ENCODE measurements at places on chromosomes 3 and 15. TPM values are rescaled to one million over a fixed set of nuclear protein-coding genes. Genes with fewer than 3 reads are reported as not detected.
A peak's percentile ranks its signal among the peaks of the same experiment; 100 is the strongest.

- no peak for DNase-seq
These were observed 23.6 kb downstream of the SIAH2 start for GRCh38 chr3:150739200-150739863.

GRCh38 chr15:35725353-35725752, 179.4 kb upstream of the DPH6 start:
- no peak for DNase-seq

- DNase-seq: no peak
These were observed 55.2 kb downstream of the RAB7A start for GRCh38 chr3:128781164-128781563.

Gene TRPM1
- 0.24 TPM for total RNA-seq

Gene NRG4
- 0.29 TPM for total RNA-seq

DNA sequence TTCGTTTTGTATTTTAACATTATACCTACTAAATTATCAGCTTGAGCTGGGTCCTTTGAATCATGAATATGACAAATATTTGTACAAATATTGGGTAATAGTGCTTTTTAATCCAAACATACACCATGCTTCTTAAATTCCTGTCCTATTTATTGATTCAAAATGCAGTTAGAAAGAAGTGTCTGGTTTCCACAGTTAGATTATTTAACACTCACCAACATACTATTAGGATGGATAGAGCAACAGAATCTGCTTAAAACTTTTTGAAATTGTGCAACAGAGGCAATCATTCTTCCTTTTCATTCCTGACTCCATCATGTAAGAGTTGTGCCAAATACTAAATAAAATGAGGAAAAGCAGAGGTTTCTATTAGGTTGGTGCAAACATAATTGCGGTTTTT, 281.2 kb downstream of the LSAMP start:
- DNase-seq: no peak

Gene HAPLN3
- total RNA-seq: 3.3 TPM

Gene CHAC1
- total RNA-seq: 3.3 TPM

Gene CNTN3
- 4.3 TPM for total RNA-seq

Gene CLDN16
- 0.15 TPM for total RNA-seq

Gene OR5K2
- total RNA-seq: not detected

- no peak for DNase-seq
These were observed 22.3 kb downstream of the CMTM7 start for GRCh38 chr3:32413845-32414521.

Gene GOLGA6L7
- total RNA-seq: not detected

DNA sequence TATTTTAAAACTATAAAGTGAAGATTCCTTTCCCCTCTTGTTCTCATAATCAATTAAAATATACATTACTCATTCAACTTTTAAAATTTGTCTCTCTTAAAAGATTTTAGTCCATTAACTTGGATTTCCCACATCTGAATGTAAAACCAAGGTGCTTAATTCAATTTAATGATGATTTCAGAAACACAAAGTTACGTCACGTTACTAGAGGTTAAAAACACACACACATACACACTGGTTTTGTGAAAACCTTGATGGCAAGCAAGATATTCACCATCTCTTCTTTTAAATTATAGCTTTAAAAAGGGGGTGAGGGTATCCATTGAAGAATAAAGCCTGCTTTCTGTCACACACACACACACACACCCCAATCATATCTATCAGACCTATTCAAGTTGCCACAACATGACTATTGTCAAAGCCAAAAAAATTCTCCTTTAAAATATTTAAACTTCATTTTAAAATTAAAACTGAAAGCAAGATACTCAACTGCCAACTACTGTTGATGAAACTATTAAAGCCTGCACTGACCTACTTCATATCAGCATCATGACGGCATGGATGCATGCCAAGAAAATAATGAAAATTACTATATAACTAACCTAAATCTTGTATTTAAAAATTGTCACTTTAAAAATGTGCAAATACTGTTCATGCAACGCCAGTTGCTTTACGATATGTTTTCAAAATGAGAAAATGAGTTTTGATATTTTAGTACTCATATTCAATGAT, 2.1 kb downstream of the RFX7 start:
- no peak for DNase-seq

Gene SLC30A4
- 4.9 TPM for total RNA-seq

DNA sequence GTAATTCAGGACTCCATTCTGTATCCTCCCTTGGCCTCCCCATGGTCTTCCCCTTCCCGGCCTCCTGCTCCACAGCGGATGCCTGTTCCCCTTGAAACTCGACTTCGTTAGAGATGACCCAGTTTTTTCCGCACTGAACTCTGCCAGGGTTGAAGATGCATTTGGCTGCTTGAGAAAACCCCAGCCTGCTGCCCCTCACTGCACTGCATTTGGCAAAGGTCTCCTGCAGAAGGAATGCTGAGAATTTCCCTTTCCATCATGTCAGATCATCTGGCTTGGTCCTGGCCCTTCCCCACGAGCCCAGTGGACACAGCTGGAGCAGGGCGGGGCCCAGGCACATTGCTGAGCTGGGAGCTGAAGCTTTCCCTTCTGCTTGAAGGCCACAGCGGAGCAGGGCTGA, 37.6 kb upstream of the RGMA start:
- DNase-seq: peak; percentile 60

DNA sequence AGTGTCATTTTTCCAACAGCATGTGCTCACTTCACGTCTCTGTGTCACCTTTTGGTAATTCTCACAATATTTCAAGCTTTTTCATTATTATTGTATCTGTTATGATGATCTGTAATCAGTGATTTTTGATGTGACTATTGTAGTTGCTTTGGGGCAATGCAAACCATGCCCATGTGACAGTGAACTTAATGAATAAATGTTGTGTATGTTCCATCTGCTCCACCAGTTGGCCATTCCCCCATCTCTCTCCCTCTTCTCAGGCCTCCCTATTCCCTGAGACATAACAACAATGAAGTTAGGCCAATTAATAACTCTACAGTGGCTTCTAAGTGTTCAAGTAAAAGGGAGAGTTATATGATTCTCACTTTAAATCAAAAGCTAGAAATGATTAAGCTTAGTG, 32.5 kb upstream of the TBC1D23 start:
- no peak for DNase-seq

DNA sequence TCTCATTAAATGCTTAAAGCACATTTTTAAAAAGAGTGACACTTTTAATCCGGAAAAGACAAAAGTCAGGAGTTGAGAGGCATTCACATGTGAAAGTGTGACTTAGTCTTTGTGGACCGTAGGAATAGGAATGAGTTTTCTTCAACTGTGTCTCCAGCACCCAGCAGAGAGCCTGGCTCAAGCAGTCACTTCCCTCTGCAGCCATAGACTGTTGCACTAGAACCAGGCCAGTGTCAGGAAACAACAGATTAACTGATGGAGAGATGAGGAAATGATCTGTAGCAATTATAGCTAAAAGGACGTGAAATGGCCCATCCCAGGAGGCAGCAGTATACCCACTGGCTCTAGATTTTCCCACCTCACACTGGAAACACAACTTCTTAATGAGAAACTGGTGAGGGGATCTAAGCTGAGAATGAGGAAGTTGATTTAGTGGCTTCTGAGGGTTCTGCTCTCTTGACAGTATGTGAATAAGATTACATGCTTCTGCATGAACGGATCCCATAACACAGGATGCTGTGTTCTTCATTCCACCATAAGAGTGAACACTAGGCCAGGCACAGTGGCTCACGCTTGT, 19.8 kb downstream of the CFAP92 start:
- no peak for DNase-seq

DNA sequence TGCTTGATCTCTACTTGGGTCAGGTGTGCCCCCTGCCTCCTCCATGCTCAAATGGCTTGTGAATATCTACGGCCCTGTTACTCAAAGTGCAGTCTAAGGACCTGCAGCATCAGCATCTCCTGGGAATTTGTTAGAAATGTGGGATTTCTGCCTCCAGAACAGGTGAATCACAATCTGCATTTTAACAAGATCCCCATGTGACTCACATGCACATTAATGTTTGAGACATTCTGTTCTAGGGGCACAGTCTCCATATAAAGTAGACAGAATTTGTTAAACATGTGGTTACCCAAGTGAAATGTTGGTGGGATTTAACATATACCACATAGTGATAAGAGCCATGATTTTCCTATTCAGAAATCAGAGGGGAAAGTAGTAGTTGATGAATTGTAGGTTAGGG, 256.2 kb downstream of the NR1D2 start:
- DNase-seq: no peak

DNA sequence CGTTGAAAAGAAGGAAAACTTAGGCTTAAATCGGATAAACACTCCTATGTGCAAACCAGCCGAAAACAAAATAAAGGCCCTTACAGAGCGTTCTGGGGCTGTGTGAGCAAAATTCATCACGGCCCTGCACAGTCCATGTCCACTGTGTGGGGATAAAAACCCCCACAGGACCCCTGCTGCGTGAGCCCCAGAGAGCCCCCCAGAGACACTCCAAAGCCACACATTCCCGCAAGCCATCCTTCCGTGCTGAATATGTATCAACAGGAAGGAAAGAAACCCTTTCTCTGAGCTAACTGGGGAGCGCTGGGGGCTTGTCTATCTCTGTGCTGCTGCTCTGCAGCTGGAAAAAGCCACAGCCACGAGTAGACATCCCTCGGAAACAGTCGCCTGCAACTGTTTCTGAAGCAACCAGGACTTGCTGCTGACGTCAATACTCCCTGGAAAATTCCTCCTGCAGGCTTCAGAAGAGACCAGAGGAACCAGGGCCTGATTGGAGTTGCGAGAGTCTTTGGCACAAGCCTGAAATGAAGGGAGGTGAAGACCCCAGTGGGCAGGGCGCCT, 72.7 kb downstream of the NUP210 start:
- DNase-seq: no peak

DNA sequence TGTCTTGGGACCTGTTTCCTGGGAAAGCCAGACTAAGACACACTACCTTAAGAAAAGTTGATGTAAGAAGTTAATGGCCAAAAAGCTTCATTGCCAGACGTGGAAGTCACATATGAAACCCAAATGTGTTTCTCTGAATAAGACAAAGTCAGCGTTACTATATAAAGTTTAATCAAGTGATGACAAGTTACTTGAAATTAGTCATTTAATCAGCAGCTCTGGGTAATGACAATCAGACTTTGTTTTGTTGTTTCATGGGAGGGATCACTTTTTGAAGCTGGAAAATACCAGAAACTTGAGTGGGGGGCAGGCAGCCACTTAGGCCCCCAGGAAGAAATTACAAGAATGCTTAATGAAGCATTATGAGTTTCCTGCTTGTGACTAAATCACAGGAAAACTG, 218.6 kb downstream of the PTPRG start:
- no peak for DNase-seq

GRCh38 chr3:103052236-103052830, 617.5 kb downstream of the ZPLD1 start:
- DNase-seq: peak; percentile 35

DNA sequence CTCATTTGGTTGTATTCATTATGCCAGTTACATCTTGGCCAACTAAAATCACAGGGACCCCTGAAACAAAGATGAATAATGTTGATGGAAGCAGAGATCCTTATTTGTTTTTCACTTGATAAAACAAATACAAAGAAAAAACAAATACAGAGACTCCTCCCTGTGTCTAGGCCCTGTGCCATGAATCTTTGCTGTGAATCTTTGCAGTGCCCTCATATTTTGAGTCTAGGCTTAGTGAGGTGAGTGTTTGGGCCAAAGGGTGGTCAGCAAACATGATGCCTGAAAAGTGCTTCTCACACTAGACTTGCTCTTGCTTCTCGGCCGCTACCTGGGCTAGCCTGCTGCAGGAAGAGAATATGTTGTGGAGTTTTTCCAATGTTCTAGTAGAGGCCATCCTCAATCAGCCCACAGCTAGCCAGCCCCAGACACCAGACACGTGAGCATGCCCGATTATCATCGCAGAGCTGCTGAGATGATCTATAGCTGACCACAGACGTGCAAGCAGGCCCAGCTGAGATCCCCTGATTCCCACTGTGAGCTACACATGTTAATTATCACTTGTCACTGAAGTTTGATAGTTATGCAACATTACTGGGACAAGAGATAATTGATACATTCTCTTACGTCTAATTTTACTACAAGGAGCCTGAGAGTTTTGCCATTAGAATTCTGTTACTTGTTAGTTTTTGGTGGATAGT, 191.4 kb downstream of the THRB start:
- DNase-seq: no peak

DNA sequence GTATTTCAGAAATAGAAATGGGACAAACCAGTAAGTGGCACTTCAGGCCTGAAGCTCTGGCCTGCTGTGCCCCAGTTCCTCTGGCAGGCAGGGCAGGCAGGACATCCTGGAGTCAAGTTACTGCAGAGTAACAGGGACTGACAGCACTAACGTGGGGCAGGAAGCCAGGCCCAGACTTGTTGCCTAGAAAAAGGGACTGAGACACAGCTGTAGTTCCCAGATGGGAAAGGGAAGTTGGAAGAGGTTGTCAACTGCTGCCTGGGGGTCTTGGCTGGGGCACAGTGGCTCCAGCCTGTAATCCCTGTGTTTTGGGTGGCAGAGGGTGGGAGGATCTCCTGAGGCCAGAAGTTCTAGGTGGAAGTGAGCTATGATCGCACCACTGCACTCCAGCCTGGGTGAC, 171.9 kb downstream of the FMN1 start:
- DNase-seq: peak; percentile 69

Gene CD200
- 6.7 TPM for total RNA-seq

GRCh38 chr15:82056958-82057823, 11.4 kb upstream of the MEX3B start:
- DNase-seq: no peak

GRCh38 chr3:14346191-14346590, 56.2 kb upstream of the SLC6A6 start:
- no peak for DNase-seq

DNA sequence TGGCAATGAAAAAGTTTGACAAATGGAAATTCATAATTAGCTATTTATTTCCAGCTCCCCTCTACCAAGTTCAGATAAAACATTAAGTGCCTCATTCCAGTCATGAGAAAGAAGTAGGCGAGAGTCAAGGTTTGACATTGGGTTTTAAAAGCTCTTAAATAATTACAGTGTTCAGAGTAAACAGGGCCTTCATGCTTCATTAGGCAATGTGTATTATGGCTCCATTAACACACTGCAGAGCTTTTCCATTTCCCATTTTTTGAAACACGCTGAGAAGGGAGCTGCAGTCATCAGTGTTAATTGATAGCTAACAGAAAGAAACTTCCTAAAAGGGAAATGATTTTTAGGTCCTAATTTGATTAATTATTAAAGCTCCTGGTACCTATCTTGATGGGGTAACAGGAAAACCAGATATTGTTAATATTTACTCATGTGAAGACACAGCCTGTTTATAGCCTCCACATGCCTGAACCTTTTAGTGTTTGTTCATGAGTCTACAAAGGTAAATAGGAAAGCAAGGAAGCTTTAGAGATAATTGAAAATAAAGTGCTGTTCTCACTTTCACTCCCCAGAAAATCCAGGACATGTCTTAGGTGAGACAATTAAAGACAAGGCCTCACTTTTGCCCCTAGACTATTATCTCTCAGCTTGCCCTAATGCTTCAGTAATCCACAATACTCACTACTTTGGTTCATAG, 28.7 kb downstream of the SST start:
- DNase-seq: no peak

- DNase-seq: no peak
These were observed 79.1 kb downstream of the AQR start for GRCh38 chr15:34890424-34890823.

Gene CCDC12
- 38.4 TPM for total RNA-seq

Measured in left cardiac atrium (tissue), 4 donors.